ENCODE measurements at places on chromosomes 7 and 10.

DNA sequence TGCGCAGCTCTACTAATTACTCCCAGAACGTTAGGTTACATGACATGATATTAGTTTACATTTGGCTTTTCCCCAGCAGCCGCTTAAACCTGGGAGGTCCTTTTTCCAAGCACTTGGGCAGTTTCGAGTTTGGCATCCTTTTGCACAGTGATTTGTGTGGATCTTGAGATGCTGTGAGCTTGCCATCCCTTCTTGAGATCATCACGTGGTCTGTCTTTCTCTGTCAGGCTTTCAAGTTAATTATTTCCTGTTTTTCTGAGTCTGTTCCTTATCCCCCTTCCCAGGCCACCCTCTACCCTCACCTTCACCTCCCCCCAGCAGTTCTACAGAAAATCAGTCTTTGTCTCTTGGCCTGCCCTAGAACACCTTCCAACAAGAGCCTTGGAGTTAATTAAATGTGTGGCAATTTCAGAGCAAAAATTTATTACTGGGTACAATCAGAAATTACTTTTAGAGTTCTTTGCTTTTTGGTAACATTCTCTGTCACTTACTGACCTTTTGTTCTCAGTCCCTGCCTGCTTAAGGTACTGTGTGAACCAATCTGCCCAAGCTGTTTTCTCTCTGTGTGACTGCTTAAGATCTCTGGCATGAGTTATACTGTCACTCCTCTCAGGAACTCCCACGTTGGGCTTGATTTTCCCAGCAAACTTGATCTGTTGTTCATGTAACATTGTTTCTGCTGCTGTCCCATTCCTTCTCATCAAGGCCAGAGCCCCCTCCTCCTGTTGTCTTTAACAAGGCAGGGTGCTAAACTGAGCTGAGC lies 3.1 kb upstream of the SLF2 start:
- H3K4me3 ChIP-seq: no peak overlapping the region
- peaks cover 38% of the 10 kb centered on the region for H3K4me1 ChIP-seq
- H3K36me3 ChIP-seq: peaks cover 4% of the 10 kb centered on the region
- no peak overlapping the region for H3K27ac ChIP-seq
- peaks cover under 1% of the 10 kb centered on the region for H3K27me3 ChIP-seq

GRCh38 chr10:119370972-119371703 lies 163.8 kb downstream of the GRK5 start:
- no peak overlapping the region for H3K27ac ChIP-seq
- no peak for DNase-seq
- no peak overlapping the region for H3K4me3 ChIP-seq
- no peaks in the 10 kb centered on the region for H3K27me3 ChIP-seq
- peaks cover 19% of the 10 kb centered on the region for H3K4me1 ChIP-seq

GRCh38 chr10:62180677-62181076 lies 88.0 kb downstream of the RTKN2 start:
- H3K36me3 ChIP-seq: peaks cover 51% of the 10 kb centered on the region
- H3K4me3 ChIP-seq: peak overlapping the region; percentile 31
- peak overlapping the region; percentile 85 for H3K27ac ChIP-seq
- peaks cover 56% of the 10 kb centered on the region for H3K4me1 ChIP-seq
- no peak for DNase-seq

DNA sequence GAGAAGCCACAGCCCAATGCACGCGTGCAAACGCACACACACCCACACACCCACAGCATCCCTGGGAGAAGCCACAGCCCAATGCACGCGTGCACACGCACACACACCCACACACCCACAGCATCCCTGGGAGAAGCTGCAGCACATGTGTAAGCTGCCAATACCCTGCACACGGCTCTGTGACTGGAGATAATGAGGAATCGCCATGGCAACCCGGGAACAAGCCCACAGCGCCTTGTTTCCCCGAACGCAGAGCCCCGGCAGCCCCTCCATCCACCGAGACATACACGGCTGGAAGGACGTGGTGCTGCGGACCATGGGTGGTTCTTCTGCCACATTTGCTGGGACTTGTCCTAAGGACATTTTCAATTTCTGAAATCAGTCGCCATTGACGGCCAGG lies 221.3 kb downstream of the PTPRN2 start:
- H3K27me3 ChIP-seq: no peaks in the 10 kb centered on the region
- H3K4me1 ChIP-seq: no peaks in the 10 kb centered on the region
- H3K36me3 ChIP-seq: no peaks in the 10 kb centered on the region
- DNase-seq: no peak
